ENCODE measurements at places on chromosomes 3 and 15.

DNA sequence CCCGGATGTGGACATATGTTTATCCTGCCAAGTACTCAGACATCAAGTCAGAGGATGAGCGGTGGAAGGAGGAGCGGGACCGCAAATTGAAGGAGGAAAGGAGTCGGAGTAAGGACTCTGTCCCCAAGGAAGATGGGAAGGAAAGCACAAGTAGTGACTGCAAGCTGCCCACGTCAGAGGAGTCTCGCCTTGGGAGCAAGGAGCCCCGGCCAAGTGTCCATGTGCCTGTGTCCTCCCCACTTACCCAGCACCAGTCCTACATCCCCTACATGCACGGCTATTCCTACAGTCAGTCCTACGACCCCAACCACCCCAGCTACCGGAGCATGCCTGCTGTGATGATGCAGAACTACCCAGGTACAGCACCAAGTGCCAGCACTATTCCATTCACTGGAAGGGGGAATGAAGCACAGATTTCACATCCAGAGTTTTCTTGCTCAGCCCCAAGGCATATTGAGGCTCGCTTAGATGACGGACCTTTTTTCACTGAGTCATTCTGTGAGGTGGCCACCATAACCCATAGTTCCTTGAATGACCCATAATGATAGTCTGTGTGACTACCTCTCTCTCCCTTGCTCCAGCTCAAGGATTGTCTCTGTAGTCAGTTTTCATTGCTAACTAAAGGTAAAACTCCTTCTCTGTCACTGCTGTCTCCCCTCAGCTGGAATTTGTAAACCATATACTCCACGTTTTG, 97.1 kb downstream of the RBPMS2 start:
- no peak for DNase-seq

DNA sequence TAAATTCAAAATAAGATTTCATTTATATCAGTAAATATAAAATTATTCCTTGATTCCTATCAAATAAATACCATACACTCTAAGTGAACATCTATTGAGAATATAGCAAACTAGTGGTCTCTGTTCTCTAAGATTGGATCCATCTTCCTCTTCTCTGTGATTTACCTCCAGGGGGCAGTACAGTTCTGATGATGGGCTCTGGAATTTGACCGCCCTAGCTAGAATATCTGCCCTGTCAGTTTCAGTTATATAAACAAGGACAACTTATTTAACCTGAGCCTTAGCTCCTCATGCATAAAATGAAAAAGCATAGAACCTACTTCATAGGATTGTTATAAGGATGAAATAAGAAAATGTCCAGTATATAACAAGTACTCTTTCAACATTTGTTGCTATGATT, 171.1 kb upstream of the CCDC54 start:
- DNase-seq, result no peak

DNA sequence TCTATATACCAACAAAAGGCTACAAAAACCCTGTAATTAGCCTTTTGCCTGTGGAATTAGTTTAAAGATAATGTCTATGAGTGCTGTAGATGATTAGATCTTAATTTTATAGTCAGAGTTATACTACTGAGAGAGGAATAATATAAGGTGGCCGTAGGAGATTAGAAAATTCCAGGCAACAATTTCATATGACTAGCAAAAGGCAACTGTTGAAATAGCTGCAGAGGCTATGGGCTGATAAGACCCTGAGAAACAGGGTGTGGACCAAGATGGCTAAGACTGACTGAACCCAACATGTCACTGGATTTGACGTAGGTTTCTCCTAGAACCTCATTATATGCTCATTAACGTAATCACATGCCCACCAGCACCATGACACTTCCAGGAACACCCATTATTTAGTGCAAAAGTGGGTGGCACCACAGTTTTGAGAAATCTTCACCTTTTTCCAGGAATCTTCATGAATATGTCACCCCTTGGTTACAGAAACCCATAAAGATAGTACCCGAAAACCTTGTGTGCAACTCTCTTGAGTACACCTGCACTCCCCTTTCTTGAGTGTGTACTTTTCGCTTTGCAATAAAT, 29.1 kb upstream of the SCG3 start:
- no peak for DNase-seq

- no peak for DNase-seq
These were observed 46.8 kb downstream of the BHLHE40 start for GRCh38 chr3:5026046-5026362.

DNA sequence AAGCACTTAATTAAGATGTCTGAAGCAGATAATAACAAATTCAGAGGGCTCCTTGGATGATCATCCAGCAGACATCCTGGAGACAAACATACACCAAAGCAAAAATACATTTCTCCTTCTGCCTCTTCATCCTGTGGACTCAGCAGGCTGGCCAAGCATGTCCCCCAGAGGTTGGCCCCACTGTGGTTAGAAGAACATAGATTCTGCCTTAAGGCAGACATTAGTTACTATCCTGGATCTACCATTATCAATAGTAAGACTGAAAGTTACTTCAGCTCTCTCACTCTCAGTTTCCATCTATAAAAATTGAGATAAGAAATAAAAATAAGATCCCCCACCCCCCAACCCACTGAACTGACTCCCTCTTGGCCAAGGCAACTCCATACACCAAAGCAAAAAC, 28.6 kb upstream of the TGFBR2 start:
- DNase-seq, result no peak

- no peak for DNase-seq
These were observed 6.6 kb upstream of the ZNF148 start for GRCh38 chr3:125381743-125382142.

- DNase-seq, result no peak
These were observed 79.0 kb downstream of the IGF1R start for GRCh38 chr15:98727115-98728040.

- no peak for DNase-seq
These were observed 24.9 kb downstream of the ERC2 start for GRCh38 chr3:56443372-56443771.

DNA sequence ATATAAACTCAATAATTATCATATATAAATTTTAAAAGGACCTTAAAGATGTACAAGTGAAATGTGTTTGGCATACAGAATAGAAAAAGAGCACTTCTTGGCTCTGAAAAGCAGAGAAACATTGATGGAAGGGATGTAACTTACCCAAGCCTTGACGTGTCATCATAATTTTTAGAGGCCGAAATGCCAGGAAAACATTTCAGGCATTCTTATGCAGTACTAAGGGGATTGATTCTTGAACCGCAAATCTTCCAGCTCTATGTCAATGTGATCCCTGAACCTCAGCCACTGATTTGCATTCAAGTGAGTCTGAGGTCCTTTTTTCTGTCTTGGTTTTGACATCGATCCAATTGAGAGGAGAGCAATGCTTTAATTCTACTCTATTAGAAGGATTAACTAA, 97.8 kb downstream of the CLDN1 start:
- DNase-seq, result no peak

GRCh38 chr15:74530771-74531143, 10.3 kb upstream of the ARID3B start:
- DNase-seq, result no peak

DNA sequence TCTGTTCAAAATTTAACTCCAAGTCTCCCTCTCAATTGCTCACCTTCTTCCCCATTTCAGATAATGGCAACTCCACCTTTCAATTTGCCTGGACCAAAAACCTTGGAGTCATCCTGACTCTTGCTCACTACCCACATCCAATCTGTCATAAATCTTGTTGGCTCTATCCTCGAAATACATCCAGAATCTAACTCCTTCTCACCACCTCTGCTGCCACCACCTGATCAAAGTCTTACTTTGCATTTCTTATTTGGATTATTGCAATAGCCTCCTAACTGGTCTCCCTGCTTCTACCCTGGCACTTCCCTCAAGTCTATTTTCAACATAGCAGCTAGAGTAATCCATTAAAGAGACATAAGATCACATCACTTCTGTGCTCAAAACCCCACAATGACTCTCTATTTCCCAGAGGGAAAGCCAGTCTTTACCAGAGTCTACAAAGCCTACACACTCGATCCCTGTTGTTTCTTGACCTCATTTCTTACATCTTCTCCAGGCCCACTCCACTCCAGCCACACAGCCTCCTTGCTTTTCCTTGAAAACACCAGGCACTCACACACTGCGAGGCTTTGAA, 86.6 kb downstream of the GPR156 start:
- DNase-seq, result no peak

DNA sequence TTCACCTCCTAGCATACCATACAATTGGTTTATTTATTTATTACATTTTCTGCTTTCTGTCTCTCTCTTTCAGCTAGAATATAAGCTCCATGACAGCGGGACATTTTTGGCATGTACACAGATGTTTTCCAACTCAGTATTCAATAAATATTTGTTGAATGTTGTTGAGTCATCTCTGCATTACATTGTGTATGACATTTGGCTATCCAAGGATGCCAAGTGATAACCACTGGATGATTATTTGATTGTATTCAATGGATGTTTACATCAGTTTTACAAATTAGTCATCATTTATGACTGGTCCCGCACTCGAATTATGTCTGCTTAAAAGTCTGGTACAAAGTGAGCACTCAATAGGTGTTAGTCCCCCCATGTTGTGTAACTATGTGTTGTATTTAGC, 49.5 kb upstream of the STXBP5L start:
- no peak for DNase-seq

DNA sequence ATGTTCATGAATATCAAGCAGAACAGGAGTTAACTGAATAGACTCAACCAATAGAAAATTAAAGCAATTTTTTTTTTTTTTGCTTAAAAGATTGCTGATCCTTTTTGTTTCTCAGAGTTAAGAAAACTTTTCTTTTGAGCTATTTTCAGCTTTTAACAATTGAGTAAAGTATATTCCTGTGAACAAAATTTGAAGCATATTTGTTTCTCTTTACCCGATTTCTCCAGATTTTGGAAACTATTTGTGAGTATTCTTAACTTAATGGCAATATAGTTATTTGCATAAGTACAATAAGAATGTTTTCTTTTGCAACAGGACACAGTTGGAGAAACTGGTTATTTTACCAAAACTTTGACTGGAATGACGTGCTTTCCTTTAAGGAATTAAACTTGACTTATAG, 53.4 kb upstream of the C15orf39 start:
- DNase-seq, result no peak

GRCh38 chr3:109278141-109278540, 38.2 kb downstream of the DPPA2 start:
- no peak for DNase-seq

DNA sequence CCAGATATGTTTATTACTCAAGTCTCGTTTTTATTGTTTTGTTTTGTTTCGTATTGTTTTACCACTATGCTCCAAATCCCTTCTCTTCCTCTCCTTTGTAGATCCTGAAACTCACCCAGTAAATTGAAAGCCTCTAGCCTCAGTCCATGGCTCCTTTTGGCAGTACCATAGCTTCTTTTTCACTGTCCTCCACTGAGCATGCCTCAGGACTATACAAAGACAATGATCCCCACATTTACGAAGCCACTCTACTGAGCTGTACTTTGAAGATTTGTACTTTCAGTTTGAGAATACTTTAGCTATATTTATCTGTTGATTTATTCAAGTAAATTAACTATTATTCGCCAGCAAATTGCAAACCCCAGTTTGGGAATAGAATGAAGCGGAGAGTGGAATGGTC, 159.1 kb upstream of the SLITRK3 start:
- DNase-seq, result no peak

DNA sequence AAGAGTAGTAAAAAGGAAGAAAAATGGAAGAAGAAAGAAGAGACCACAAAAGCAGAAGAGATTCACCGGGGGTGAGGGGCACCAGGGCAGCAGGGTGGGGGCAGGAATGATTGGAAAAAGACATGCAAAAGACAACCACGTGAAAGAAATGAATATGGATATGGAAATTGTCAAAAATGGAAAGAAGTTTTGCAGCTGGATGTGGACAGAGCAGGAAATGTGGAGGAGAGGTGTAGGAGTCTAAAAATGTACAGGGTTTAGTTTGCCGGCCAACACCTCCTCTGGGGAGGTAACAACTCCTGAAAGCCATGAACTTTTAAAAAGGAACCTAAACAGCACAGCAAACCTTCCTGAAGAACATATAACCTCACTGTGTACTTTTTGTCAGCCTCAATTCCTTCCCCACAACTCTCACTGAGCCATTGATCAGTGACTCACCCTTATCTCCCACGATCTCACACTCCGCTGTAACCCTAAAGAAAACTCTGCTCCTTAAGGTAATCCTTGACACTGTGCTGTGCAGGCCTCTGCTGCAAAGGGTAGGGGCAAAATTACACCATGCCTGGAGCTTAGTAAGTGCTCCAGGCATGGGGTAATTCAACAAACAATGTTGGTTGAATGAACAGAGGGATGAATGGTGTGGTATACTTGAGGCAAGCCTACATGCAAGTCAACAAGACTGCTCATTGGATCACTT, 100.2 kb upstream of the BOC start:
- DNase-seq, result no peak

- DNase-seq, result no peak
These were observed 85.4 kb downstream of the TNIK start for GRCh38 chr3:171374661-171375285.

- no peak for DNase-seq
These were observed 247.7 kb downstream of the ZBTB20 start for GRCh38 chr3:114899186-114899931.

DNA sequence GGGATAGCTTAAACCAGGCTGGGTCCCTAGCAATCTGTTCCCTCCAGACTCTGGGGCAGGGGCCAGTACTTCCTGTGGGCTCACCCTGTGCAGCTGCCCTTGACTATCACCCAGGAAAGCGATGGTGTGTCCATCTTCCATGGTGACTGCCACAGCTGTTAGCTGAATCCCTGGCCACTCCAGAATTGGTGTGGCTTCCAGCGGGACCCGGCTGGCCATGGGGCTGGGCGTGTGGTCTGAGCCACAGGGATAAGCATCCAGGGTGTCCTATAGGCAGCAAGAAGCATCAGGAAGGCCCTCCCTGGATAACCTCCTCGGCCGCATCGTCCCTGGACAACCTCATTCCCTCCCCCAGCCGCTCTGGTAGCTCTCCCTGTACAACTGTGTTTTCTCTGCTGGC, 7.2 kb downstream of the PLXNB1 start:
- no peak for DNase-seq

DNA sequence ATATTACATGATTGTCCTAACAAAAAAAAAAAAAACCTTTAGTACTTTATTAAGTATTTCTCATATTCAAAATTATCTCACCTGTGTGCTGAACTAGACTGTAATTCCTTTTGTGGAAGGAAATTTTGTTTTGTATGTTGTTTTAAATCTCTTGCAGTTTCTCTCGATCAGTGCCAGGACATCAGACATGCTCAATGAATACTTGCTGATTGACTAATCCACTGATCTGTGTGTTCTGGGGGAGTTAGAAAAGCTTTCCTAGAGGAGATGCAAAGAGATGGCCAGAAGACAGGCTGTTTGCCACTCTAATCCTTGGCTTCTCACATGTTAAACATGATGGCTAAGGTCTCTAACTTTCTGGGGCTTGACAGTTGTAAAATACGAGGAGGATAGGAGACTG, 233.3 kb upstream of the NR2E3 start:
- no peak for DNase-seq

- no peak for DNase-seq
These were observed 1.3 kb downstream of the TRANK1 start for GRCh38 chr3:36943601-36944000.

DNA sequence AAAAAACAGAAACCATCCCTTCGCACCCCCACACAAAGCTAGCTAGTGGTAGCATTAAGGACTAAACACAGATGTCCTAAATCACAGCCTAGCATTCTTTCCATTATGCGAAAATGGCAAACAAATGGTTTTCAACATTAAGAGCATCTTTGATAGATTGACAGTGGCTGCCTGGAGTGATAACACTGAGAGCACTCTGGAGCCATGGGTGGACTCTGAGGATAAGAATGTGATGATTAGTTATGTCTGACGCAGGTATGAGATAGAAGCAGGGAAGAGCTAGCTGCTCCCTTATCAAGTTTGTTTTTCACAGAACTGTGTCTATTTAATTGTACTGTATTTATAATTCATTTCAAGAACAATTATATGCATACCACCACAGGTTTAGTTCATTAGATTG, 142.9 kb downstream of the PDZRN3 start:
- no peak for DNase-seq
